NCI-H524 treated with DMSO at 0.1 percent for 48 hours (cell line): ENCODE measurements at places on chromosomes 3 and 15.

DNA sequence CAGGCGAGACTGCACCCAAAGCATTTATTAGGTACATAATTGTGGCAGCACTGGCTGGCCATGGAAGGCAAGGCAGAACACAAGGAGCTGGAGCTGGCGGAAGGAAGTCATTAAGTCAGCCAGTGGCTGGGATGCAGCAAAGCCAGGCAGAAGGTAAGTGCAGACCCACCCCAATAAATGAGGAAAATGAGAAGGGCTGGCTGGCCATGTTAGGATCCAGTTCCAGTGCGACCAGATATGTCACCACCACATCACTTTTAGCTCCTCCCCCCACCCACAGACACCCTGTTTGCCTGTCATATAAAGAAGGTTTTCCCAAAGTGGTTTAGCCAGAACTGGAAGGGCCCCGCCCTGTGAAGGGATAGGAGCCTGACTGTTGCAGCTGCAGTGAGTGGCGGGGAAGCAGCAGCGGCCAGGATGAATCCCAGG lies at the start of gene FURIN:
TSS of gene FURIN (plus strand) at position 328 of the 429 bp plus-strand sequence. CDS start 7,153 bp downstream, outside the sequence.
- no peak for DNase-seq

DNA sequence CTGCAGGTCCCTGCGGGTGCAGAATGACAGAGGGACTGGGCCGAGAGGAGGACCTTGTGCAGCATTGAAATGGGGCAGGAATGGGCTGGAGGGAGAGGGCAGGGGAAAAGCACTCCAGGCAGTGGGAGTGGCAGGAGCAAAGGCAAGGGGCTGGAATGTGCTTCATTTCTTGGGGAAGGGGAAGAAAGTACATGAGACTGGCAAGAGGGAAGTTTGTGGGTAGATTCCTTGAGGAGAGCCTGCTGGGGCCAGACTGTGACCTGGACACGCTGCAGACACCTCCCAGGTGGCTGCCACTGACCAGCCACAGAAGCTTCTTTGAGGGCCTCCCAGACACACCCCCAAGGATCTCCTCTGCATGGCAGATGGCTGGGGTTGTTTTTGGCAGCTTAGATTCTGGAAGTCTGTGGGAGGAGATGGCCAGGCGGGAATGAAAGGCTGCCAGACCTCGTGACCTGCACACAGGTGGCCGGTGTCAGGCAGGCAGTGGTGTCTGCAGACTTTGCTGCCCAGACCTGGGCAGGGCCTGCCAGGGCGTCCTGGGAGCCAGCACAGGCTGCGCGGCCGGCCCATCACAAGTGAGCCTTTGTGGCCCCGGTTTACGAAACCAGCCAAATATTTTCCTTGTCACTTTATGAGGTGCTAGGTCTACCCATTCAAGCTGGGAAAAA lies 53.1 kb downstream of the SPSB4 start:
- DNase-seq = peak; percentile 80

GRCh38 chr15:93068581-93069199 lies 20.3 kb downstream of the RGMA start:
- no peak for DNase-seq

- no peak for DNase-seq
Measured at GRCh38 chr15:43492266-43492665, 690 bp downstream of the TP53BP1 start.

DNA sequence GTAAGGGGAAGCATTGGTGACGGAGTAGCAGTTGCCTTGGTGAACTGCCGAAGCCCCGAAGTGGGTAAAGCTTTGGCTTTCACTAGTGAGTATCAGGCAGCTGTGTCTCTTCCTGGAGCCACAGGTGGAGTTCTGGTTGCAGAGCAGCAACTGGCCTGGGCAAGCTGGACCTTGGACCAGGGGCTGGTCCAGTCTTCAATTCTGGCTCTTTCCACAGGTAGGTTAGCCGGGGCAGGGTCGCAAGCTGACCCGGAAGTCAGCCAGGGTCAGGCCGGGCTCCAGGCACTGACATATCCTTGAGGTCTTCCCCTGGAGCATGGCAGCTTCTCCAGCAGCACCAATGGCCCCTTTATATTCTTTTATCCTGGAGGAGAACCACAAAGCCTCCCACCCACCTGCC lies 73.2 kb downstream of the TMEM44 start:
- no peak for DNase-seq

GRCh38 chr3:63853106-63853505 lies 10.5 kb downstream of the THOC7 start:
- DNase-seq = no peak

DNA sequence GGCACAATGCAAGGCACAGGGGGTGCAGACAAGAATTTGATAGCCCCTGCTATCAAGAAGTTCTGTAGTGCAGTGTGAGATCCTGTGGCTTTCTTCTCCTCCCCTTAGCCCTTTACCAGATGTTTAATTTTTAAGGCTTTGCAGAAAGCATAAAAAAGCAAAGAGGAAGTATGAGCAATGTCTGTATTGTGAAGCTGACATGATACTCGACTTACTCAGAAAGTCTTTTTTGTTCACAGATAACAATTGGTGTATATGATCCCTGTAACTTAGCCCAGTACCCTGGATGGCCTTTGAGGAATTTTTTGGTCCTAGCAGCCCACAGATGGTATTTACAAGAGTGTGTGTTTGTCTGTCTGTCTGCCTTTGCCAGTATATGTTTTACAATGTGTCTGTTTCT lies 58.9 kb downstream of the ATG7 start:
- no peak for DNase-seq

DNA sequence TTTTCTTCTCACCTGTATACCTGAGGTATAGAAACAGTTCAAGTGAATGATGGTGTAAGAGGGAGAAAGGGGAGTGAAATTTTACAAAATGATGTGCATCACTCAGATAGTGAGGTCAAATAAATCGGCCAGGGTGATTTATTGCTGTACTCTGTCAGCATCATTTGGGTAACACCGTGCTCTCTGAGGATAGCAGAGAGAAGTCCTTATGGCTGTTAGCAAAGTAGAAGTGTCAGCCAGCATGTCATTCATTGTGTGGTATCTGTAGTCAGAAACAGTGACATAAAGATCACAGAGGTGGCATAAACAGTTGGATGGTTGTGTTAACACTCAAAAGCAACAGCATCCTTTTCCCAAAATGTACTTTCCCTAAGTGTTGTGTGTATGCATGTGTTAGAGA lies 53.4 kb downstream of the PSMD6 start:
- no peak for DNase-seq

DNA sequence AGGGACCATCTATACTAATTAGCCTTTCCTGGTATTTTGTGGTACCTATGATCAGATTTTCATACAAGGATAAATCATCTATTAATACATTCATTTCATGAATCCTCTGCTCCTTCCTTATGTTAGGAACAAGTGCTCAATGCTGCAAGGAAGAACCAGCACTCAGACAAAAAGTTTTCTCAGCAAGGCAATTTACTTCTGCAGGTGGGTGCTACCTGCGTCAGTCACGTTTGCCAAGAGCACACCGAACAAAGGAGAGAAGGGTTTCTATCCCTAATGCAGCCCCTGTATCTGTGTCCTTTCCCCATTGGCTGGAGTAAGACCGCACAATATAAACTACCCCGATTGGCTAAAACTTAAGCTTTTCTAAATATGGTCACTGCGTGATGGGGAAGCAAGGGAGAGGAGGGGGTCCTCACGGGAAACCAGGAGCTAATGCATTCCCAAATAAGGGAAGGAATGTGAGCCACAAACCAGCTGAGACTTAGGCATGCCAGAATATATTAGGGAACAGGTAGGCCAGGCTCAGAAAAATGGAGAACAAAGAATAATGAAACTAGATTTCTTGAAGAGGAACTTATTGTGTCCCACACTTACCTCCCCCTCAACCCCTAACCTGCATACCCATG lies 76.5 kb downstream of the AQR start:
- no peak for DNase-seq

GRCh38 chr3:124213641-124214040 lies 221.7 kb upstream of the ROPN1 start:
- DNase-seq = no peak

GRCh38 chr3:56375654-56376053 lies 92.6 kb downstream of the ERC2 start:
- DNase-seq = no peak

- DNase-seq = no peak
Measured at GRCh38 chr3:184377374-184377773, 633 bp downstream of the THPO start.

DNA sequence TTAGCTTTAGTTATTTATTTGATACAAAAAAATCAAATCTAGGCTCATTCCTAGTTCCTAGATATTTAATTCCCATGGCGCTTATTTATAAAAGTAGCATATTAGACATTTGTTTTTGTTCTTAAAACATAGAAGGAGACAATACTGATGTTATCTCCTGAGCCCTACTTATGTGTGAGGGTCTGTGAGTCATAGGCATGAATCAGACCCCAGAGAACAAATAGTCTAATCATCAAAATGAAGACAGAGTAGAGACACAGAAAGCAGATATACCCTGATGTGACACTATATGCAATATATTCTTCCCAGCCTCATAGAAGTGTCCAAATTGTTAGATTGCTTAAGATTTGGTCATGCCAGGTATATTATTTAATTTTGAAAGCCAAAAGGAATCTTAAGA lies 44.9 kb downstream of the PEX5L start:
- no peak for DNase-seq

- DNase-seq = no peak
Measured at GRCh38 chr3:182400838-182401237, 392.5 kb upstream of the ATP11B start.

DNA sequence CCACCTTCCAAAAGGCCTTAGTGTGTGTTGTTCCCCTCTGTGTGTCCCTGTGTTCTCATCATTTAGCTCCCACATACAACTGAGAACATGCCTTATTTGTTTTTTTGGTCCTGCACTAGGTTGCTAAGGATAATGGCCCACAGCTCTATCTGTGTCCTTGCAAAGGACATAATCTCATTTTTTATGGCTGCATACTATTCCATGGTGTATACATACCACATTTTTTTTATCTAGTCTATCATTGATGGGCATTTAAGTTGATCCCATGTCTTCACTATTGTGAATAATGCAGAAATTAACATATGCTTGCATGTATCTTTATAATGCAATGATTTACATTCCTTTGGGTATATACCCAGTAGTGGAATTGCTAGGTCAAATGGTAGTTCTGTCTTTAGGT lies 645.7 kb downstream of the PDCD6IP start:
- DNase-seq = no peak

GRCh38 chr3:125381743-125382142 lies 6.6 kb upstream of the ZNF148 start:
- no peak for DNase-seq

- no peak for DNase-seq
Measured at GRCh38 chr3:53690521-53690920, 155.7 kb downstream of the CHDH start.

DNA sequence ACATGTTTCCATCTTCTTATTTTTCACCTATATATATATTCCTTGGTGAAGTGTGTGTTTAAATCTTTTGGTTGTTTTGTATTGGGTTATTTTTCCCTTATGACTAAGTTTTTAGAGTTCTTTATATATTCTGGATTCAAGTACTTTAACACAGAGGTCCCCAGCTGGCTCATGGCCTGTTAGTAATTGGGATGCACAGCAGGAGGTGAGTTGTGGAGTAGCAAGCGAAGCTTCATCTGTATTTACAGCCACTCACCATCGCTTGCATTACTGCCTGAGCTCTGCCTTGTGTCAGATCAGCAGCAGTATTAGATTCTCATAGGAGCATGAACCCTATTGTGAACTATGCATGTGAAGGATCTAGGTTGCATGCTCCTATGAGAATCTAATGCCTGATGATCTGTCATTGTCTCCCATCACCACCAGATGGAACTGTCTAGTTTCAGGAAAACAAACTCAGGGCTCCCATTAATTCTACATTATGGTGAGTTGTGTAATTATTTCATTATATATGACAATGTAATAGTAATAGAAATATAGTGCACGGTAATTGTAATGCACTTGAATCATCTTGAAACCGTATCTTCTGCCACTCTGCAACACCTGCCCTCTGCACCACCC lies 151.6 kb downstream of the RSRC1 start:
- peak; percentile 81 for DNase-seq

DNA sequence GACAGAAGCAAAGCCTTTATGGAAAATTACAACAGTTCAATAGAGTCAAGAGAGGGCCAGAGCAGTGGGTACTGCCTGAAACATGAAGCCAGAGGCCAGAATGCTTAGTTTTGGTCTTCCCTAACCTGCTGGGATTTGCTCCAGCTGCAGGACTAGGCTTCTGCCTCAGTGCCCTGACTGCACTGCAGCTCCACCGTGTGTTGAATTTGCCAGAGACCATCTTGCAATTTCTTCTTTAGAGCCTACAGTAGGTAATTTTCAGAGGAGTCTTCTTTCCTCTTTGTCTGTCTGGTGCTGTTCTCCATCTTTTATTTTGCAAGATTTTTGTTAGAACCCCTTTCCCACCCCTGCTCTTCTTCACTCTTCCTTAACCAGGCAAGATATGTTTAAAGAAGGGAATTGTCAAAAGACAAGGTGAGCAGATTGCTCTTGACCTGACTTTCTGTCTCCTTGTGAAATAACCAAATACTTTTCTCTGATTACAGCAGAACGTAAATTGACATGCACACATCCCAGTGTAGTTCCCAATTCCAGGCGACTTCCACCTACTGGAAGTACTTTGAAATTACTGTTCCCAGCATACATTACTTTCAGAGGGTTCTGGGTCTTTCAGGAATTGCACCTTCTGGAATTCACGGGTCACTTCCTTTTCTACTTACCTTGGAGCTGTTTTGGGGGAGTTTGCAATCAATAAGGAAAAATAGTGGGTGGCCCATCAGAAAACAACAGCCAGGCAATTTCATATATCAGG lies 161.2 kb downstream of the MINAR1 start:
- DNase-seq = no peak

DNA sequence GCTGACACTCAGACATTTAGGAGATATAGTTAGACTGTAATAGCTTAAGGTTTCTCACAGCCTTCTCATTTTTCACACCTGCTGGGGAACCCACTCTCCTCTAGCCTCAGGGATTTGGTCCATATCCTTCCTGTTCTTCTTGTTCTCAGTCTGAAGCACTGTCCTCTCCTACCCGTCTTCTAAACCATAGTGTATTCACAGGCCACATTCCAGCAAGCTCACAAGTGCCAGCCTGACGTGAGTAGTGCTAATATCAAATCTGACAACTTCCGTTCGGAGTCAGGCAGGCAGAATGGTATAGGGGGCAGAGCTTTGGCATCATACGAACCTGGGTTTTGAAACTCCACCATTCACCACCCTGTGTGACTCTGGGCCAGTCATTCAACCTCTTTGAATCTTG lies 6.9 kb upstream of the CA12 start:
- no peak for DNase-seq

DNA sequence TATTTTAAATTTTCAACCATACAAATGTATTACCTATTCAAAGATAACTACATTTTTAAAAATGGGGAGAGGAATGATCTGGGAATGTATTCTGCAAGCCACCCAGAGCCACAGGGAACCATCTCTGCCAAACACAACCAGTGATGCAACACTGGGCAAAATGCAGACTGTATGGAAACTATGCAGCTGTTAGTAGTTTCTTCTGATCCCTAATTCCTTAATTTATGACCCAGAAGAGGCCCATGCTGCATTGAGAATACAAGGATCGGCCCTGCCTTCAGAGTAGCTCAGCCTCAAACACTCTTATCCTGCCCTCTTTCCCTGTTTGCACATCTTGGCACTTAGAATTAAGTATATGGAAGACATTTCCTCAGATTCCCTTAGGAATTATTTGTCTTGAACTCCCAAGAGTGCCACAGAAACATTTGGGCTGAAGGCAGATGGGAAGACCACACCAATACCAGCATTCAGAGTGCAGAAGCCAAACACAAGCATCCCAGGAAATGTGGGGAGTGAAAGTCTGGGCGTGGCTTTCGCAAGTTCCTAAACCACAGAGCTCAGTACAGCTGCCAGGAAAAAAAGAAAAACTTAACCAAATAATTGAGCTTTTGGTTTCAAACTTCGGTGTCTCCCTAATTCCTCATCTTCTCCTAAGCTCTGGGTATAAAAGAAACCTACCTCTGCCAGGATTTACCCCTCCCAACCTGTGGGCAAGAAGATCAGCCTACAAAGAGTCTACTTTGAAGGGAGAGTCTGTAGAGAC lies 5.3 kb downstream of the SNUPN start:
- no peak for DNase-seq
